ENCODE measurements at places on chromosomes 3 and 15. TPM values are rescaled to one million over a fixed set of nuclear protein-coding genes. Genes with fewer than 3 reads are reported as not detected.

SLC7A14 gene
- total RNA-seq, result not detected

DNA sequence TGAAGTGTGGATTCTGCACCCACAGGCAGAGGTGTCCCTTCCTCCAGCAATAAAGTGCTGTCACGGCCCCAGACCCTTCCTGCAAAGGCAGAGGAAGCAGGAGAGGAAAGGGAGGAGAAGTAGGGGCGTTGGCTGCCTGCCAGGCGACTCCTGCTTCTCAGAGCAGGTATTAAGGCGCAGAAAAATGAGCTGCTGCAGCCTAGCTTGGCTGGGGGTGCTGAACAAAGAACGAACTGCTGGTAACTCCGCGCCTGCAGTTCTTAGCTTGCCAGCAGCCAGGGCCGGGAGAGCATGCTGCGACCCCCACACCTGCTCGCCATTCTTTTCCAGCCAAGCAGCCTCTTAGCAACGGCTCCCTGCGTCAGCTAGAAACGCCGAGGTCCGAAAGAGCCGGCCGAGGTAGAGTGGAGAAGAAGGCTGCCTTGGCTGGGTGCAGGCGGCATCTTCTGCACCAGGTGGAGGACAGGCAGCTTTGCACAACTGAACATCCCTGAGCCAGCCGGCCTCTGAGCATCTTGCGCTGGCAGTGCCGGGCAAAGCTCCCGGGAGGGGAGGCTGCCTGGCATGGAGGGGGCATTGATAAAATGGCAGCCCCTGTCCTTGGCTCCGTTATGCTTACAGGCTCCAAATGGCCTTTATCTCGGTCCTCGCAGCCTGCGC, 296.0 kb downstream of the MEX3B start:
- no peak overlapping the region for H3K4me3 ChIP-seq
- no peaks in the 10 kb centered on the region for H3K27me3 ChIP-seq
- no peaks in the 10 kb centered on the region for H3K36me3 ChIP-seq
- H3K4me1 ChIP-seq, result no peaks in the 10 kb centered on the region
- H3K27ac ChIP-seq, result no peak overlapping the region

- H3K36me3 ChIP-seq, result no peaks in the 10 kb centered on the region
- H3K4me3 ChIP-seq, result no peak overlapping the region
- DNase-seq, result no peak
- no peaks in the 10 kb centered on the region for H3K27me3 ChIP-seq
These were observed 593.3 kb downstream of the FHIT start for GRCh38 chr3:60657972-60658371.

- DNase-seq, result no peak
- H3K36me3 ChIP-seq, result no peaks in the 10 kb centered on the region
- no peak overlapping the region for H3K4me3 ChIP-seq
- no peaks in the 10 kb centered on the region for H3K27me3 ChIP-seq
- no peak overlapping the region for H3K27ac ChIP-seq
These were observed 363.6 kb downstream of the NLGN1 start for GRCh38 chr3:173761161-173761560.

GRCh38 chr15:85892232-85892631, 97.5 kb upstream of the KLHL25 start:
- H3K36me3 ChIP-seq, result no peaks in the 10 kb centered on the region
- DNase-seq, result no peak
- H3K4me1 ChIP-seq, result no peaks in the 10 kb centered on the region
- H3K4me3 ChIP-seq, result no peak overlapping the region

C3orf49 gene
- not detected for total RNA-seq

Data from tibial nerve (tissue), 4 donors.